GM12864 (cell line): ENCODE measurements at places on chromosomes 3 and 15.

GRCh38 chr15:73239564-73240215 is 129.1 kb downstream of the HCN4 start:
- DNase-seq, result no peak

GRCh38 chr3:153881201-153881600 is 240.0 kb upstream of the ARHGEF26 start:
- DNase-seq, result no peak

DNA sequence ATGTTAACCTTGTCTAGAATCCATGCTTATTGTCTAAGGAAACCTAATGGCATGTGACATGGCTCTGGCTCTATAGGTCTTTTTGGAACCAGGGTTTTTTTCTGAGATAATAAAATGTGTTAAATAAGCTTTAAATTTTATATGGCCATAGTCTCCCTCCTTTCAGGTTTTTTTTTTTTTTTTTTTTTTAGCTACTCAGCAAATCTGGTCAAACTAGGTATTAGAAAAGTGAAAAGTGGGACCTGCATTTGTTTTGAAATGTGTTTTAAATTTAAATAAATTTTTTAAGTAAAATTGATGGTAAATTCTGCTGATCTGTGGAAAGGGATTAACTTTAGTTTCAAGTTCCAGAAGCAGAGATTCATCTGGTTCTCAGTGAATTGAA is 52.1 kb upstream of the NANOGP8 start:
- no peak for DNase-seq

GRCh38 chr3:16484216-16484615 is 29.3 kb downstream of the RFTN1 start:
- no peak for DNase-seq

GRCh38 chr3:87136066-87136596 is 91.0 kb upstream of the CHMP2B start:
- DNase-seq, result no peak

DNA sequence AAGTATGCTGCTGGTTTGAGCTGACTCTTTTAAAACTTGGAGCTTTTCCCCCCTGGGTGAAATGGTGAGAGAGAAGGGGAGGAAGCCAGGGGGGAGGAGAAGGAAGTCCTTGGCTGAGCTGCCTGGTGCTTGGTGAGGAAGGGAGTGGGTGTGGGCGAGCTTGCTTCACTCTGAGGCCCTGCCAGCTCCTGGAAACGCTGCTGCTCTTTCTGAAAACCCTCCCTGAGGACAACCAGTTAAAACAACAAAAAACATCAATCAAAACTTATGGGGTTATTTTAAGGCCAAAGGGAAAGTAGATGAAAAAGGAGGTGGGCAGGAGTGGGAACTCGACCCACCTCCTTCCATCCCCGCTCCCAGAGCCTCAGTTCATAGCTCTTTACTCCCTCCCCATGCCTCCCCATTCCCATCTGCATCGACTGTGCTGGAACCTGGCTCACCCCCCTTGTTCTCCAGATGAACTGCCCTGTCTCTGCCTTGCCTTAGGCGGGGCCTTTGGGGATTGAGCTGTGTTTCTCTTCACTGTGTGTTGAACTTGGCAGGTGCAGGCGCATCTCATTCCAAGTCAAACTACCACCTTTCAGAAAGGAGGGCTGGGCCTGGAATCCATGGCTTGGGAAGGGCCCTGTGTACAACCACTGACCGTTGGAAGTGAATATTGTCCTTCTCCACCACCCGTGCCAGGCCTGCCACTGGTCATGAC is 166.1 kb downstream of the ZNF621 start:
- no peak for DNase-seq

DNA sequence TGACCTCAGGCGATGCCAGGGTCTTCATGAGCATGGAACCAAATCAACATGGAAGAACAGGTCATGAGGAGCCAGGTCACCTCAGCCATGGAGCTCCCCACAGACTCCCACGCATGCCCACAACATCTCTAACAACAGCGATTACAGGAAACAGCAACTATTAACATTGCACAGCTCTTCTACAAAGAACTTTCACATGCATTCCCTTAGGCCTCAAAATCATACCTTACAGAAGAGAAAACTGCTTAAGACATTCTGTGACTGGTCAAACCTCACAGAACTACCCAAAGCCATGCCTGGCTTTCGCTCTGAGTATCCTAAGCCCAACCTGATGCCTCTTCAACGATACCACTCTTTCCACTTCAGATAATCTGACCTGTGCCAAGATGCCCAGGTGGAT is 117.8 kb downstream of the OXNAD1 start:
- DNase-seq, result peak; percentile 71

GRCh38 chr15:58589047-58589446 is 157.3 kb downstream of the LIPC start:
- no peak for DNase-seq

DNA sequence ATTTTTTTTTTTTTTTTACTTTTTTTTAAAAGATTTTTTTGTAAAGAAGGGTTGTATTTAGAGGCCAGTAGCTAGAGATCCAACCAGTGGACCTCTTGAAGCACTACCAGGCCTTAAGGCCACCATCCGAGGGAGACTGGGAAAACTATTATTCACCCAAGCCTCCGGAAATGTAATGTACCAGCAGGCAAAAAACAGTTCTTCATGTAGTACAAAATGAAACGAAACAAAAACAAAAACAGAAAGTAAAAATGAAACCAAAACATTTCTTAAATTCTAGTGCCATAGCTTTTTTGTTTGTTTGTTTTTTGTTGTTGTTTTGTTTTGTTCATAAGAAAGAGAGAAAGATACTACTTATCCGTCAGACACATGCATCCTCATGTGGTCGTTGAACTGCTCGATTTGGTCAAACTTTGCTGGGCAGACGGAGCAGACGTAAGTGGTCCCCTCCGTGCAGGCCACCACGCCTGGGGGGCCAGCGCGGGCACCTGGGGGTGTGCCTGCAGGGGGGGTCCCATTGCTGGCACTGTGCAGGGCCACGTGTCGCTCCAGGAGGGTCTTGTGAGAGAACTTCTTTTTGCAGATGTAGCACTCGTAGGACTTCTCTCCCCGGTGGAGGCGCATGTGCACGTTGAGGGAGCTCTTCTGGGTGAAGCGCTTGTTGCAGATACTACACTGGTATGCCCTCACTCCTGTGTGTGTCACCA is 45.0 kb downstream of the TIGIT start:
- no peak for DNase-seq

- DNase-seq, result no peak
Observed at GRCh38 chr3:32166654-32167053, 60.2 kb downstream of the GPD1L start.
